ENCODE measurements at places on chromosomes 12 and 14.

DNA sequence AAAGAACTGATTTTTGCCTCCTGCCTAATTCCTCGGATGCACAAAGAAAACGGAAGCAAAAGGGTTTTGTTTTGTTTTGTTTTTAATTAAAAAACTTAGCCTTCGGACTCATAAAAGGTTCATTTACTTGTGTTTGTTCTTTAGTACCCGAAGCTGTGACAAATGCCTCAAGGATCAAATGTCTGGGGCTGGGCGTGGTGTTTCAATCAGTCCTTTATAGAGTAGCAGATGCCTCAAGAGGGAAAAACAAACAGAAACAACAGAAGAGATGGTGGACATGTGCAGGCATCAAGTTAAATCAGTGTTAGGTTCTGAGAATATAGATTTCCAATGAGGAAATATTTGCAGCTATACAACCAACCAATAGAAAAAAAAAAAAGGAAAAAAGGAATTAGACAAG lies 1.6 kb upstream of the WIF1 start:
- no peak for DNase-seq

- no peak for DNase-seq
These were observed 57.1 kb downstream of the CCNK start for GRCh38 chr14:99538275-99538674.

GRCh38 chr12:78209846-78210505 lies 379.3 kb downstream of the NAV3 start:
- no peak for DNase-seq

GRCh38 chr12:71478270-71478669 lies 38.7 kb downstream of the LGR5 start:
- no peak for DNase-seq

GRCh38 chr14:101320396-101320795 lies 240.9 kb upstream of the DIO3 start:
- DNase-seq: no peak

- no peak for DNase-seq
These were observed 128.4 kb downstream of the FOXA1 start for GRCh38 chr14:37466623-37467088.

DNA sequence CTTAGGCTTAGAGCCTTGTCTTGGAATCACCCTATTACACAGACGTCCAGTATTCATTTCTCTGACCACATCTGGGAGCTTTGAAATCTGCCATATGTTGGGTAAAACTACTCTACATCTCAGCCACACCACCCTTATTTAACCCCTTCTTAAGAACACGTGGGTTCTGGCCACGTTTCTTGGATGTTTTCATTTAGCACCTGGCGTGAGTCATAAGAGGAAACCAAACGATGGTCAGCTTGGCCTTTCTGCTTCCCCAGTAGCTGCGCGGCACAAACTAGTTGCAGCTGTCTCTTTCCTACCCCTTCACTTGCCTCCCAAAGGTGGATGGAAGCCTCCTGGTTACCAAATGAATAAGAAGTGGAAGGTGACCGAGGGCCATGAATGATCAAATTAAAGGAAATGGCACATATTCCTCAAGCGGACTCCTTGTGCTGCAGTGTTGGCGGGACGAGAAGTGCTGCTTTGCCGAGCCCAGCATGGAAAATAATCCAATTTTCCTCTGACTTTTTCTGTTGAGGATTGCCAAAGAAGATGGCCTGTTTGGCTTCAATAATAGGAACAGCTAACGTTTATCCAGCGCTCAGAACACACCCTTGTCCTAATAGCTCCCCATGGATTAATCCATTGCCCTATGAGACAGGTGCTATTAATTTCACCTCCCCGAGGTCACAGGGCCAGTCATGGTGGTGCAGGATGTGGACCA lies 154.1 kb downstream of the ZNF664 start:
- no peak for DNase-seq

DNA sequence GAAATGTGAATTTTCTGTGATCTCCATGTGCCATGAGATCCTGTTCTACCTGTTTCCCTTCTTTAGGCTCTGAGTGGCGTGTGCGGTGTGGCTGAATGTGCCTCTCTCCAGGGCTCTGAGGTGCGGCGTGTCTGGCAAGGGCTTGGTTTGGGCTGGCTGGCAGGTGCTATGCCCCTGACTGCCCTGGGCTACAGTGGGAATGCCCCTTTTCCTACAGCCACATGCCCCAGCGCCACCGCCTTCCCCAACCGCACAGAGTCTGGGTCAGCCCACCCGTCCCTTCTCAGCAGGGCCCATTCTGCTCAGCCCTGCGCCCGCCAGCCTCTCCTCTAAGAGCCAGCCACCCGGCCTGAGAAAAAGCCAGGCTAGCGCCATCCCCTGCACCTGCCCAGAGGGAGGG lies 24.7 kb downstream of the BTBD6 start:
- DNase-seq: no peak

GRCh38 chr12:124782132-124782531 lies 81.5 kb downstream of the SCARB1 start:
- DNase-seq: no peak

GRCh38 chr12:6554168-6555017 lies 1.4 kb downstream of the IFFO1 start:
- peak; percentile 87 for DNase-seq
